Spinal cord (tissue), 10 donors: ENCODE measurements at places on chromosomes 16 and 17. TPM values are rescaled to one million over a fixed set of nuclear protein-coding genes. Genes with fewer than 3 reads are reported as not detected.

KRTAP2-2 gene
- not detected for total RNA-seq

C16orf96 gene
- total RNA-seq = 0.50 TPM

CCDC200 gene
- not detected for total RNA-seq

UBE2G1 gene
- 47.7 TPM for total RNA-seq

GP2 gene
- not detected for total RNA-seq

JPH3 gene
- total RNA-seq = 12.6 TPM

GRCh38 chr16:65790768-65791167, 575.7 kb upstream of the CDH5 start:
- H3K27ac ChIP-seq = no peak overlapping the region
- peaks cover 5% of the 10 kb centered on the region for H3K4me1 ChIP-seq
- H3K4me3 ChIP-seq = no peak overlapping the region
- DNase-seq = no peak

- H3K27ac ChIP-seq = no peak overlapping the region
- H3K27me3 ChIP-seq = no peaks in the 10 kb centered on the region
- peaks cover 41% of the 10 kb centered on the region for H3K36me3 ChIP-seq
- DNase-seq = peak; percentile 50
- H3K4me1 ChIP-seq = peaks cover 30% of the 10 kb centered on the region
Measured at GRCh38 chr17:412211-413015, 59.8 kb upstream of the RPH3AL start.

GRCh38 chr17:2416010-2416734, 15.3 kb upstream of the MNT start:
- DNase-seq = peak; percentile 83
- no peak overlapping the region for H3K4me3 ChIP-seq
- H3K27ac ChIP-seq = peak overlapping the region; percentile 59
- H3K27me3 ChIP-seq = no peaks in the 10 kb centered on the region

- no peaks in the 10 kb centered on the region for H3K27me3 ChIP-seq
- H3K4me1 ChIP-seq = no peaks in the 10 kb centered on the region
- no peak overlapping the region for H3K27ac ChIP-seq
Measured at GRCh38 chr17:70405492-70406220, 236.3 kb downstream of the KCNJ2 start.

GRCh38 chr17:17890773-17891759, 54.3 kb upstream of the SREBF1 start:
- no peak overlapping the region for H3K27ac ChIP-seq
- DNase-seq = no peak
- H3K4me1 ChIP-seq = peaks cover 21% of the 10 kb centered on the region
- H3K36me3 ChIP-seq = peaks cover 36% of the 10 kb centered on the region
- no peaks in the 10 kb centered on the region for H3K27me3 ChIP-seq
- no peak overlapping the region for H3K4me3 ChIP-seq

GRCh38 chr17:4950075-4950745, 709 bp upstream of the ENO3 start:
- no peak for DNase-seq
- H3K27ac ChIP-seq = peak overlapping the region; percentile 69
- H3K27me3 ChIP-seq = peaks cover 10% of the 10 kb centered on the region
- peak overlapping the region; percentile 38 for H3K4me3 ChIP-seq
- peaks cover 7% of the 10 kb centered on the region for H3K36me3 ChIP-seq
- H3K4me1 ChIP-seq = peaks cover 26% of the 10 kb centered on the region

- no peaks in the 10 kb centered on the region for H3K36me3 ChIP-seq
- no peaks in the 10 kb centered on the region for H3K27me3 ChIP-seq
- H3K27ac ChIP-seq = no peak overlapping the region
- no peaks in the 10 kb centered on the region for H3K4me1 ChIP-seq
- no peak overlapping the region for H3K4me3 ChIP-seq
Measured at GRCh38 chr17:69192754-69193153, 35.9 kb downstream of the ABCA10 start.

GRCh38 chr17:75998327-75998795, 2.3 kb upstream of the CDK3 start:
- no peak overlapping the region for H3K4me3 ChIP-seq
- H3K27me3 ChIP-seq = no peaks in the 10 kb centered on the region
- no peak overlapping the region for H3K27ac ChIP-seq

GRCh38 chr17:56292010-56292409, 138.7 kb downstream of the ANKFN1 start:
- no peak overlapping the region for H3K4me3 ChIP-seq

DNA sequence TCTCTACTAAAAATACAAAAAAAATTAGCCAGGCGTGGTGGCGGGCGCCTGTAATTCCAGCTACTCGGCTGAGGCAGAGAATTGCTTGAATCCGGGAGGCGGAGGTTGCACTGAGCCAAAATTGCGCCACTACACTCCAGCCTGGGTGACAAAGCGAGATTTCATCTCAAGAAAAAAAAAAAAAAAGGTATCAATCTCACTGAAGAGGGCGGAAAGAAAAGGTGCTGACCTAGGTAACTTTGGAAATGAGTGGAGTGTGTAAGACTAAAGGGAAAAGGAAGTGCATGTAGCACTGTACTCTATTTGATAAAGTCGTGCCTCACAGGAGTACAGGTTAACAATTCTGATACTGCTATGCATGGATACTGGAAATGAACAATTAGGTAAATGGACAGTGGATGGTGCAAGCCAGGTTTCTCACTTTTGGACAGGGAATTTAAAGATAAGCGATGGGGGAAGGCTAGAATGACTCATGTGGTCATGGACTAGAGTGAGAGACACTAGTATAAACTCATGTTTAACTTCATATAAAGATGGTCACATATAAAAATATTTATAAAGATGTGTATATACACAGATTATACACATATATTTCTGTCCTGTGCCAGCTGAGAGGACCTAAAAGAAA, 142.9 kb downstream of the CDK5R1 start:
- H3K27ac ChIP-seq = no peak overlapping the region
- peaks cover 10% of the 10 kb centered on the region for H3K4me1 ChIP-seq
- no peaks in the 10 kb centered on the region for H3K36me3 ChIP-seq
- no peaks in the 10 kb centered on the region for H3K27me3 ChIP-seq

DNA sequence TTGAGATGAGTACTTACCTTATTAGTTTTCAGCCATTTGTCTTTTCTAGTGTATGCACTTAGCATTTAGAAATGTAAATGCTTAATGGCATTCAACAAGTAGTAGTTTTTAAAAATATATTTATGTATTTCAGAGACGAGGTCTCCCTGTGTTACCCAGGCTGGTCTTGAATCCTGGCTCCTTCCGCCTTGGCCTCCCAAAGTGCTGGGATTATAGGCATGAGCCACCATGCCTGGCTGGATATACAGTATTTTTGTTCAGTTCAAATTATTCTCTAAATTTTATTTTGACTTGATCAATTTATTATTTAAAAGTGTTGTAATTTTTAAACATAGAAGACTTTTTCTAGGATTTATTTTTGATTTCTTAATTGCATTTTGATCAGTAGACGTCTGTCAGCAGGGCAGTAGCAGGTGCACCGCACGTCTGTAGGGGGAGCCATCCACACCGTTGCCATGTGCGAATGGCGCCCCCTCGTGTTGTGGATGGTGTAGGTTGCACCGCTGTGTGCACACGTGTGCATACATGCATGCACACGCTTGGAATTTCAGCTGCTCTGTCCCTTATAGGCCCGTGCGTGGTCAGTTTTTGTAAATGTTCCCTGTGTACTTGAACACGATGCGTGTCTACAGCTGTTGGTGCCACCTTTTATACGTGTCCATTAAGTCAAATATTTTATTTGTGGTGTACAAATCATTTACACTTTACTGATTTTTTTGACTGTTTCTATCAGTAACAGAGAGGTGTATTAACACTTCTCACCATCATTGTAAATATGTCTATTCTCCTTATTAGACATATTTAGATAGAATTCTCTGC, 30.6 kb downstream of the RPTOR start:
- H3K4me3 ChIP-seq = no peak overlapping the region
- DNase-seq = peak; percentile 82
- no peak overlapping the region for H3K27ac ChIP-seq
- no peaks in the 10 kb centered on the region for H3K27me3 ChIP-seq
- peaks cover 15% of the 10 kb centered on the region for H3K4me1 ChIP-seq
- no peaks in the 10 kb centered on the region for H3K36me3 ChIP-seq

DNA sequence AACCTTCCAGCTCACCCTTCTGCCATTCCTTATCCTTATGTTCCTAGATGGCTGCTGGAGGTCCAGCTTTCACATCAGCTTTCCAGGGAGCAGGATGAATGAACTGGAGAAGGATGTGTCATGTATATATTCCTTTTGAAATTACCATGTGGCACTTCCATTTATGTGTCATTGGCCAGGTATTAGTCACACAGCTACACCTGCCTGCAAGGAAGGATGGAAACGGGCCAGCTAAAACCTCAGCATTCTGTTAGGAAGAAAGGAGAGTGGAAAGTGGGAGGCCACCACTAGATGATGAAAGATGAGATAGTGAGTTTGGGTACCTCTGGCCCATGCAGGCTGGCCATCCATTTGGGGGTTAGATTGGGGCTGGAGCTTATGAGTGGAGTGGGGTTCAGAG, 67.5 kb downstream of the KSR1 start:
- no peak overlapping the region for H3K4me3 ChIP-seq
- DNase-seq = no peak
- H3K27ac ChIP-seq = no peak overlapping the region

DNA sequence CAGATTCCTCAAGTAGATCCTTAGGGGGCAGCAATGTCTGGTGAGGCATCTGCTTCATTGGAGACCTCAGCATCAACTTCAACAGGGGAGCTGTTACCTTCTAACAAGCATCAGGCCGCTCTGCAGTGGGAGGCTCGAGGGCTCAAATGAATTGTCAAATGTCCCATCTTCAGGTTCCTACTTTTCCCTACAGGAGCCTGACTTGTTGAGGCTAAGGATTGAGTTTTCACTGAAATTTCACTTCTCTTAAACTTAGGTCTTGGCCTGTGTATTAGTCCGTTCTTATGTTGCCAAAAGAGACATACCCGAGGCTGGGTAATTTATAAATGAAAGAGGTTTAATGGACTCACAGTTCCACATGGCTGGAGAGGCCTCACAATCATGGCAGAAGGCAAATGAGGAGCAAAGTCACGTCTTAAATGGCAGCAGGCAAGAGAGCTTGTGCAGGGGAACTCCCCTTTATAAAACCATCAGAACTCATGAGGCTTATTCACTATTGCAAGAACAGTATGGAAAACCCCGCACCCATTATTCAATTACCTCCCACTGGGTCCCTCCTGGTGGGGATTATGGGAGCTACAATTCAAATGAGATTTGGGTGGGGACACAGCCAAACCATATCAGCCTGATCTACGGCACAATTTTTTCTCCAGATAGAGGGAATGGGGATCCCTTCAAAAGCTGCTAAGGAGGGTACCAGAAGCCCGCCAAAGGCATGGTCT, 5.1 kb upstream of the CD300LD start:
- H3K36me3 ChIP-seq = no peaks in the 10 kb centered on the region
- no peak for DNase-seq
- H3K27ac ChIP-seq = no peak overlapping the region
- H3K27me3 ChIP-seq = no peaks in the 10 kb centered on the region

- no peak overlapping the region for H3K4me3 ChIP-seq
- no peaks in the 10 kb centered on the region for H3K4me1 ChIP-seq
- H3K27ac ChIP-seq = no peak overlapping the region
- H3K36me3 ChIP-seq = peaks cover 33% of the 10 kb centered on the region
Measured at GRCh38 chr17:30520882-30521281, 43.7 kb downstream of the GOSR1 start.

- H3K36me3 ChIP-seq = no peaks in the 10 kb centered on the region
- no peak overlapping the region for H3K27ac ChIP-seq
- no peaks in the 10 kb centered on the region for H3K4me1 ChIP-seq
- no peak overlapping the region for H3K4me3 ChIP-seq
- H3K27me3 ChIP-seq = no peaks in the 10 kb centered on the region
Measured at GRCh38 chr16:25297151-25297787, 39.6 kb upstream of the ZKSCAN2 start.

DNA sequence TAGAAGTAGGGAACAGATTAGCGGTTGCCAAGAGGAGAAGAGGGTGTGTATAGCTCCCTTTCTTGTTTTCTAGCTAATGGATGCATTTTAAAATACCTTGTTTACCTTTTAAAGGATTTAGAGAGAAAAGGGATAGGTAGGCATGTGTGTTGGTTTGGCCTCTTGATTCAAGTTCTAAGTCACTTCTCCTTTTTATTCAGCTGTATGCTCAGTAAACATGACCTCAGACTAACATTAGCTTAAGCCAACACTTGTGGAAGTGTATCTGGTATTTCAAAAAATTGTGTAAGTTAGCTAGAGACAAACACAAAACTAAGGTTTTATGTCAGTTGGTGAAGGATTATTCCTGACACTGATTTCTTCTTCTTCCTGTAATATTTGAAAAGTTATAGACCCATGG, 204.1 kb upstream of the NOG start:
- H3K4me1 ChIP-seq = no peaks in the 10 kb centered on the region
- no peak overlapping the region for H3K4me3 ChIP-seq
- no peak for DNase-seq
- no peaks in the 10 kb centered on the region for H3K27me3 ChIP-seq
- peaks cover under 1% of the 10 kb centered on the region for H3K36me3 ChIP-seq
- H3K27ac ChIP-seq = no peak overlapping the region

GRCh38 chr17:47872019-47872650, 21.2 kb upstream of the SP6 start:
- H3K27me3 ChIP-seq = peaks cover 61% of the 10 kb centered on the region
- DNase-seq = no peak
- no peak overlapping the region for H3K27ac ChIP-seq
- no peak overlapping the region for H3K4me3 ChIP-seq
- no peaks in the 10 kb centered on the region for H3K36me3 ChIP-seq

GRCh38 chr17:58344791-58345157, 7.2 kb downstream of the SUPT4H1 start:
- no peak overlapping the region for H3K4me3 ChIP-seq
- H3K36me3 ChIP-seq = peaks cover 43% of the 10 kb centered on the region
- peaks cover 16% of the 10 kb centered on the region for H3K4me1 ChIP-seq
- H3K27ac ChIP-seq = peak overlapping the region; percentile 49

- no peak for DNase-seq
- no peak overlapping the region for H3K4me3 ChIP-seq
- H3K27ac ChIP-seq = no peak overlapping the region
- no peaks in the 10 kb centered on the region for H3K27me3 ChIP-seq
- peaks cover 10% of the 10 kb centered on the region for H3K4me1 ChIP-seq
- H3K36me3 ChIP-seq = no peaks in the 10 kb centered on the region
Measured at GRCh38 chr16:15548482-15548891, 94.5 kb downstream of the MARF1 start.

DNA sequence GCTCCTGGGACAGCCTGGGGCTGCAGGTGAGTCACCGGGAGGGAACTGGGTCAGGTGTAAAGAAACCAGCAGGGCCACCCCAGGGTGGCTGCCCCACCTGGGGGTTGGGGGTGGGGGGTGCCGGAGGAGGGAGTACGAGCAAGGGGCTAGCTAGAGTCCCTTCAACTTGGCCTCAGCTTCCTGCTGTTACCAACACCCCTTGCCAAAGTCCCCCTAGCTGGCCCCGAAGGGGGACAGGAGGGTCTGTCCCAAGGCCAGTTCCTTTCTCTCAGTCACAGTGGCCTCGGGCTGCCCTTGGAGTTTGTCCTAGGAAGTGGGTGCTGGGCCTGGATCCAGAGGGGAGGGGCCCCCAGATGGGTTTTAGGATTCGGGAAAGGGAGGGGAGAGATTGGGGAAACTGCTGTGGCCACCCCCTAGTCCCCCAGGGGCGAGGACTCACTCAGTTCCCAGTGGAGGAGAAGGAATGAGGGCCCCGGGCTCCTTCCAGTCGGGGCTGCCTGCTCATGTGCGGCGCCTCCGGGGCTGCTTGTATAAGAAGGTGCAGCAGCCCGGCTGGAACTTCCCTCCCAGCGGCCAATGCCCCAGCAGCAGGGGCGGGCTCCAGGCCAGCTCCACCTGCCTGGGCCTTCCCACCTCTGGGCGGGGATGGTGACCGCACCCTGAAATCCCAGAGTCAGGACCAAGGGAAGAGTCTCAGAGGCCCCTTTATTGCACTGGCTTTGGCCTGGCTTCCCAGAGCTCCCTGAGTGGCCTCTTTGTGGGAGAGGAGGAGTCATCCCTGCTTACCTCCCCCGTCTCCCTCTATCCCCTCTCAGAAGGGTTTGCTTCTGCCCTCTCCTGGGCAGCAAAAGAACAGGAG, 7.3 kb downstream of the ARHGAP27 start:
- no peak overlapping the region for H3K27ac ChIP-seq
- peaks cover 3% of the 10 kb centered on the region for H3K36me3 ChIP-seq
- H3K4me3 ChIP-seq = no peak overlapping the region
- peaks cover 25% of the 10 kb centered on the region for H3K27me3 ChIP-seq
